Activated CD4-positive, alpha-beta T cell treated with anti-CD3 and anti-CD28 coated beads, Interleukin-2, amount 50 U/mL, for 4 hours (primary cell): ENCODE measurements at places on chromosomes 2 and 18.

- DNase-seq = no peak
Observed at GRCh38 chr18:13568443-13569392, 157.6 kb downstream of the FAM210A start.

DNA sequence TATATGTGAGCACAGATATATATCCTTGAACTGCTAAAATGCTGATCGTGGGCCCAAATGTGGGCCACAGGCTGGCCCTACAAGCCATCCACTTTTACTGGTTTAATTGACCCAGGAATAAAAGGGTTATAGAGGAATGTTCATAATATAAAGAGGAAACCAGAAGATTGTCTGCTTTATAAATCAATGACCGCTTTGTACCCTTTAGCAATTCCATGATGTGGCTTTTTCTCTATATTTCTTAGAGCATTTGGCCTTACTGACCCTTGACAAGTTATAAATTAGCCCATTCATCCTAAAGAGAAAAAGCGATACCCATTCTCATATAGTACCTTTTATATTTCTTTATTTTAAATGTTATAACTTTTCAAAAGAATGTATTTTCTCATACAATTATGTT is 87.1 kb upstream of the ITGA4 start:
- no peak for DNase-seq

- DNase-seq = no peak
Observed at GRCh38 chr2:231884438-231885140, 41.6 kb downstream of the NPPC start.

DNA sequence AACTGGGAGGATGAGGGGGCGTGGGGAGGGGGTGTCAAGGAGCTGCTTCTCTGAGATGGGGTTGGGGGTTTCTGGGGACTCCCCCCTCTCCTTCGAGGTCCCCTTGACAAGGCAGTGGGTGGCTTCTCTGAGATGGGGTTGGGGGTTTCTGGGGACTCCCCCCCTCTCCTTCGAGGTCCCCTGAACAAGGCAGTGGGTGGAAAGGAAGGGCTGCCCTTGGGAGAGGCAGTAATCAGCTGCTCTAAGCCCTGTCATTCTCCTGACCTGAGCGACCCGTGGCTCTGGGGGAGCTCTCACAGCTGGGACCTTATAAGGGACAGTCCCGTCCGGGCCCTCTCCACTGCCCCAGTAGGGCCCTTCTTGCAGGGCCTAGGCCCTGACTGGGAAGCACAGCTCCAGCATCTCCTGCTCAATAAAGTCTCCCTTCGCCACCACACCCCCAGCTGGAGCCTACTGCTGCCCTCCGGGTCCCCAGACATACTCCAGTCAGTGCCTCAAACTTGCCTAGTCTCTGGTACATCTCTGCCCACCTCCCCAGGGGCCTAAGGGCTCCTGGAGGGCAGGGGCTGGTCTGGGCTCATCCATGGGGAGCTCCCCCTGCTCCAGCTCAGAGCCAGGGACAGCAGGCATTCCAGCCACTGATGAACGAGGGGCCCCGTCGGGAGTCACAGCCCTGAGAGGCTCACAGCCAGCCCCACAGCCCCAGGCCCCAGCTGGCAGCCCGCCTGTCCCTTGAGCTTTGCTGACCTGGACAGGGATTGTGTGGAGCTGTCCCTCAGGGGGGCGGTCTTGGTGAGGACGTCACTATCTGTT is 2.8 kb downstream of the GAREM2 start:
- no peak for DNase-seq
